CD4-positive, alpha-beta T cell (primary cell): ENCODE measurements at places on chromosomes 1 and 21.
A peak's percentile ranks its signal among the peaks of the same experiment; 100 is the strongest.

DNA sequence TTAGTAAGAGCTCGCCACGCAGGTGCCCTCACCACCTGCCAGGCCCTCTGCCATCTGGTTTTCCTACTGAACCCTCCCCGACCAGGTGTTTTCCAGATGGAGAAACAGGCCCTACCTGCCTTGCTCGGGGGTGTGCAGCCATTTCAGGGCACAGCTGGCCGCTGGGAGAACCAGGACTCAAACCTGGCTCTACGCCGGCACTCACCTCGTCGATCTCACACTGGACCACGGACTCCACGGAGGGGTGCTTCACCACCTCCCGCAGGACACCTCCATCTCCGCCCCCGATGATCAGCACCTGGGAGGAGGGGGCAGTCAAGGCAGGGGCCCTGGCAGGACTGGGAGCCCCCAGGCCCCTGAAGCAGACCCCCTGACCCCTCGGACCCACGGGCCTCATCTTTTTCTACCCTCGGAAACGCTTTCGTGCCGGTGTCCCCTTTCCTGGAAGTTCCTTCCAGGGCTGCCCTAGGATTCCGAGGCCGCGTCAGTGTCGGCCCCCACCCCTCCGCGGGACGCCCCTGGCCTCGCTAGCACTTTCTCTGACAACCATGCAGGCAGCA is 1.1 kb downstream of the SRM start:
- no peak for DNase-seq

GRCh38 chr1:72547412-72547811 is 265.1 kb upstream of the NEGR1 start:
- no peak for DNase-seq

DNA sequence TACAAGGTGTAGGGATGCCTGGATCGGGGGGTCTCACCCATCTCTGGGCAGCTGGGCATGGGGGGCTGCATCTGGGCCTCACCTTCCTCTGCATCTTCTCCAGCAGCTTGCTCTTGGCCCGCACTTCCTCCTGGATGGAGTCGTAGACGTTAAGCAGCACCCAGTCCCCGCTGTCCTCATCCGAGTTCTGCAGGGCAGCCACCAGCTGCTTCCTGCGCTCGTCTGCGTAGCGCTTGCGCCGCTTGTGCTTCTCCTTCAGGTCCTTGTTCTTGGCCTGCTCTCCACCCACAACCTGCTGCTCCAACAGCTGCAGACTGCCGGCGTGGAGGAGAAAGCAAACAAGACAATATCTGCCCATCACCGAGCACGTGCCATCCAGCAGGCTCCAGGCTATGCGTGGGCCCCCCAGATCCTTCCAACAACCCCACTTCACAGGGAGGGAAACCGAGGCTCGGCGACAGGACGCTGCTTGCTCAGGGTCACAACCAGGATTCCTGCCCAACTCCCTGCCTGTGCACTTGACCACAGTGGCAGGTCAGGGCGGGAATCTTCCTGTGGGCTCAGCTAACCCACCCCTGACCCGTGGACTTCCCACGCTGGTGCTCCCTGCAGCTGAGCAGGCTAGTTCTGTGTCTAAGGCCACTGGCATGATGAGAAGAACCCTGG is 21.5 kb upstream of the DDOST start:
- DNase-seq: no peak

DNA sequence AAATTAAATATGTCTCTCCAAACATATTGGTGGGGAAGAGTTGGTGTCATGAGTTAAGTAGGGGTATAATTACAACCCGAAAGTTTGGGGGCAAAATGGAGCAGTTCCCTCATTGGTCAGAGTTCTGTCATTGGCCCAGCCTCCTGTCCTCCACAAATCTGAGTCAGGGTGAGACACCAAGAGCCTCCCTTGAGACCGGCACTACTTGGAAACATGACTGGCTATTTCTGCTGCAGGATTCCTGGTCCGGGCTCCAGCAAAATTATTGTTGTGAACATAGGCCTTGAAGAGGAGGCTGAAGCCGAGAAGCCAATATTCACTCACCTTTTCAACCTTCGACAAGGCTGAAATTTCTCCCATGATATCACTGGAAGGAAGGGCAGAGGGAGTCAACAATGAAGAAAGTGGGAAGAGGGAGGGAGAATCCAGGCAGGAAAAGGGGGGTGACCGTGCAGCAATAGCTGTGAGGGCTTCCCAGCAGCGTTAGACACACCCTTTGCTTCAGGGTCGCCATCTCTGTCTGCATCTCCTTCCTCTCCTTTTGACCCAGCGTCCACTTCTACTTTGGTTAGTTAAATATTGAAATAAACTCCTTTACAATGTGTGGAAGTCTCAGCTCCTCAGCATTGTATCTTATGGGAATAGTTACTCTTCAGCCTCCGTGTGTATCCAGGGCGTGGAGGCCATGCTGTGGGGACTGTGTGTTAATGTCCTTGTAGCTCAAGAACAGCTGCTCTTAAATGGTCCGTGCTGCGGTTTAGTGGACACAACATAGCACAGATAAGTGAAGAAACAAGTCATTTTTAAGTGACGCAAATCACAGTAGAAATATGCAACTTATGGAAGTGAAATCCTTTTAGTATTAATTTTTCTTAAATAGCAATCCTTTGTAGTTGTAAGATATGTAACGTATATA is 307.4 kb downstream of the DISC1 start:
- DNase-seq: no peak

- no peak for DNase-seq
Observed at GRCh38 chr1:15876357-15877055, 29.0 kb downstream of the SPEN start.

DNA sequence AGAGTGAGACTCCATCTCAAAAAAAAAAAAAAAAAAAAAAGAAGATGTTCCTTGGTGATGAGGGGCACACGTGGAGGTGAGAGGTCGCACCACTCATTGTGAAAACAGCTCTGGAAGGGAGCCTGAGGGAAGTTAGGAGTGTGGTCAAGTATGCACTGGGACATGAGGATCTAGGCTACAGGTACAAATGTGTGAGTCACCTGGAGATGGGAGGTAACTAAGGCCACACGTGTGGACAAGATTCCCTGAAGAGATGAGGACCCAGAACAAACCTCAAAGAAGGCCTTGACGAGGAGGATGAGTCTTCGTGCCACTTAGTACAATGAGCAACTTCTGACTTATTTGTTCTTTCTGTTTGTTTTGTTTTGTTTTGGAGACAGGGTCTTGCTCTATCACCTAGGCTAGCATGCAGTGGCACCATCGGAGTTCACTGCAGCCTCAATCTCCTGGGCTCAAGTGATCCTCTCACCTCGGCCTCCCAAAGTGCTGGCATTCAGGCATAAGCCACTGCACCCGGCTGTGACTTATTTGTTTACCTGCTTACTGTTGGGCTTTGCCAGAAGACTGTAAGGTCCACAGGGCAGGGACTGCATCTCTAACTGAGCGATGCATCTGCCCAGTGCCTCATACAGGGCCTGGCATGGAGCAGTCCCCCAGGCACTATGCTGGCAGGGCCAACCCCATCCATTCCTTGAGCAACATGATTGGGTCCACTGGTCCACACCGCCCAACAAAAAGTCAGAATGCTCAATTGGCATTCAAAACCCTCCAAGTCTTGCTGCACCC is 6.4 kb downstream of the ASAP3 start:
- no peak for DNase-seq

- DNase-seq: peak; percentile 36
Observed at GRCh38 chr1:197917805-197918651, 856 bp downstream of the LHX9 start.

DNA sequence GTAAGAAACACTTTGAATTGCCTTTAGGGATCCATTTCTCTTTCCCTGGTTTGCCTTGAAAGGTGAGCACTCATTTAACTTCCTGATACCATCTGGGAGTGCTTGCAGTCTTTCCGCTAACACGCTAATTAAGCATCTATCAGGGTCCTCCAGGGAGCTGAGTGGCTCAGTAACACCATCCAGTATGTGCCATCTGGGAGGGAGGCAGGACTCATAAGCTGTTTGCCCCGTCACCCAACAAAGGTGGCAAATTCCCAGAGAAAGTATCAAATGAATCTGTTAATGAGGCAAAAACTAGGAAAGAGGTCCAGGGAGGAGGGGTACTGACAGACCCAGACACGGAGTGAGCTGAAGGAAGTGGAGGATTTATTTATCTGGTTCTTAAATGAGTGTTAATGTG is 430.9 kb downstream of the HLX start:
- no peak for DNase-seq

GRCh38 chr21:44881198-44881872 is 7.8 kb upstream of the PTTG1IP start:
- no peak for DNase-seq

DNA sequence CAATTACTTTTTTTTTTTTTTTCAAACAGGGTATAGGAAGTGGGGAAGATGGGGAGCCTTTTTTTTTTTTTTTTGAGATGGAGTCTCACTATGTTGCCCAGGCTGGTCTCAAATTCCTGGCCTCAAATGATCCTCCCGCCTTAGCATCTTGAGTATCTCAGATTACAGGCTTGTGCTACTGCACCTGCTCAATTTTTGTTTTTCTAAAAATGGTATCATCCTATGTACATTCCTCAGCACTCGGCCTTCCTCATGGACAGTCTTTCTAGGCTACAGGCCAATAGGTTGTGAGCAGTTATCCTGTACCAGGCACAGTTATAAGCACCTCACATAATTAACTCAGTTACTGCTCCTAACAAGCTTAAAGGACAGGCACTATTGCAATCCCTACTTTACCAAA is 132.1 kb upstream of the EDN2 start:
- DNase-seq: no peak

- peak; percentile 5 for DNase-seq
Observed at GRCh38 chr1:207868251-207868773, 42.6 kb downstream of the CD34 start.

GRCh38 chr1:206722751-206723461 is 38.2 kb downstream of the MAPKAPK2 start:
- DNase-seq: no peak

DNA sequence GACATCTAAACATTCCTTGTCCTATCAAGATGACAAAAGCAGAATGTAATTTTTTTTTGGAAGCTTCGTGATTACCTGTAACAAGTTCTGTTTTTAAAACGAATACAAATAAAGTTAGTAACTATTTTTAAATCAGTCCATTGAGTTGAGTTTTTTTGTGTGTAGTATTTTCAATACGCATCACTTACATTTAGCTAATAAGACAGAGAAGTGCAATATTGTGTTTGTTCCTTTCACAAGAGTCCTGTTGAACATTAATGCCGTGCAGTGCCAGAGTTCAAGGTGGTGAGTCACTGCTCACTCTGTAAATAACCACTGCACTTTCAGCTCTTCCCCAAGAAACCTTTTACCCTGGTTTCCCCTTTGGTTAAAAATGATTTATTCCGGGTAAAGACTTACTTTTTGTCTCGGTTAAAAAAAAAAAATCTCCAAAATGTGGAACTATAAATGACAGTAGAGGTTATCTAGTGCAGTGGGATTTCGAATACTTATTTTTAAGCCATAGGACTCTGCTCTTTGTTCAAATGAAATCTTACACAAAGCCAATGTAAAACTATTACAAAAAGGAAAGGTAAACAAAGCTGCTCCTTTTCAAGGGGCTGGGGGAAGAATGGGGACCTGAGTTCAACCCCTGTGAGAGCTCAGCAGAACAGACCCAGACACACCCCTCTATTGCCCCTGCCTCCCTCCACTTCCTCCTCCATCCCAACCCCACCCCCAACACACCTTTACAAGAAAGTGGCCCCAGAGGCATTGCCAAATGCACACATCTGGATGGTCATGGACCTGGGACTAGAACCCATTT is 14.8 kb upstream of the NCMAP start:
- peak; percentile 49 for DNase-seq

GRCh38 chr21:46152927-46153246 is 2.5 kb downstream of the FTCD start:
- no peak for DNase-seq

GRCh38 chr1:180301135-180301742 is 71.2 kb downstream of the LHX4 start:
- no peak for DNase-seq

GRCh38 chr1:159763686-159764085 is 17.1 kb upstream of the DUSP23 start:
- DNase-seq: no peak
